ENCODE measurements at places on chromosomes 4 and X. TPM values are rescaled to one million over a fixed set of nuclear protein-coding genes. Genes with fewer than 3 reads are reported as not detected.

PRDM8 gene
- total RNA-seq, result 1.7 TPM

TRO gene
- total RNA-seq, result 2.7 TPM

HAUS7 gene
- 23.0 TPM for total RNA-seq

TLR2 gene
- 94.0 TPM for total RNA-seq

GRCh38 chrX:38657562-38657961, 96.2 kb downstream of the TSPAN7 start:
- H3K4me1 ChIP-seq, result no peaks in the 10 kb centered on the region
- H3K27ac ChIP-seq, result no peak overlapping the region
- no peaks in the 10 kb centered on the region for H3K27me3 ChIP-seq
- H3K4me3 ChIP-seq, result no peak overlapping the region
- no peaks in the 10 kb centered on the region for H3K36me3 ChIP-seq
- no peak for DNase-seq

DNA sequence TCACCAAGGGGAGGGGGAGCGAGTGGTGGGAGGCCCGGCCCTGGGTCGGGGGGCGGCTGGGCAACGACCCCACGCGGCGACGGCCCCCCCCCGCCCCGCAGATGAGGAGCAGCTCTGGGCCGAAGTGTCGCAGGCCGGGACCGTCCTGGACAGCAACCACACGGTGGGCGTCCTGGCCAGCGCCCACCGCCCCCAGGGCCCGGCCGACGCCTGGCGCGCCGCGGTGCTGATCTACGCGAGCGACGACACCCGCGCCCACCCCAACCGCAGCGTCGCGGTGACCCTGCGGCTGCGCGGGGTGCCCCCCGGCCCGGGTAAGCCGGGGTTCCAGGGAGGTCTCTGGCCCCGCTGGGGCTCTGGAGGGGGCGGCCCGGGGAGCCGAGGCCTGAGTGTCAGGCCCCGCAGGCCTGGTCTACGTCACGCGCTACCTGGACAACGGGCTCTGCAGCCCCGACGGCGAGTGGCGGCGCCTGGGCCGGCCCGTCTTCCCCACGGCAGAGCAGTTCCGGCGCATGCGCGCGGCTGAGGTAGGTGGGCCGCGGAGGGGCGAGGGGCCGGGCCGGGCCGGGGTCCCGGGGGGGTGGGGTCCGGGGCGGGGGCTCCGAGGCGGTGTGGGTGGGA, 8.7 kb upstream of the FGFRL1 start:
- H3K4me3 ChIP-seq, result no peak overlapping the region
- H3K27me3 ChIP-seq, result peaks cover 78% of the 10 kb centered on the region
- no peak overlapping the region for H3K27ac ChIP-seq
- peaks cover 16% of the 10 kb centered on the region for H3K4me1 ChIP-seq
- no peak for DNase-seq

DNA sequence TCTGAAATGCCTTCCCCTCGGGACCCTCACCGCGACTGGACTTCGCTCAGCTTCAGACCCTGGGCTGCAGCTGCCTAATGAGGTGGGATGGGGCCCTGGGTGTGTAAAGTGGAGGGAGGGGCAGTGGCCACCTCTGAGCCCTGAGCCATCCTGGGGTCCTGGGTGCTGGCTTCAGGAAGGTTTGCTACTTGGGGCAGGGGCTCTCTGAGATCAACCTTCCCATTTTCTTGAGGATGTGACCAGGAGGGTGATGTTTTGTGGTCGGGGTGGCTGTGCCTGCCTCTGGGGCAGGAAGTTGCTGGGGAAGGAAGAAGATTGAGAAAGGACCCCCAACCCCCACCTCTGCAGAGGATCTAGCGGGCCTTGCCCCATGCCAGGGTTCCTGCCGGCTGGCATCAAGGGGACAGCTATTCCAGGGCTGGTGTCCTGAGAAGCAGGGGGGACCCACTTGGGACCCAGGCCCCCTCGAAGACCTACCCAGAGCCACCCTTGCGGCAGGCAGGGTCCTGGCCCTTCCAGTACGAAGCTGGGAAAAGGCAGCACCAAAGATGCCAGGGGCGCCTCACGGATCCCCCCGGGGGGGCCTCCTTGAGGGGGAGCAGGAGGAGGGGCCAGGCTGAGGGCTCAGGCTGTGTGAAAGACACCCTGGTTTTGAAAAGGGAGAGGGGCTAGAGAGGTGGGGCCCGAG, 6.5 kb downstream of the SH3BP2 start:
- peak overlapping the region; percentile 43 for H3K4me3 ChIP-seq
- H3K27ac ChIP-seq, result peak overlapping the region; percentile 87
- DNase-seq, result peak; percentile 67
- H3K36me3 ChIP-seq, result no peaks in the 10 kb centered on the region

- H3K27me3 ChIP-seq, result no peaks in the 10 kb centered on the region
- H3K4me1 ChIP-seq, result no peaks in the 10 kb centered on the region
- H3K36me3 ChIP-seq, result no peaks in the 10 kb centered on the region
- DNase-seq, result no peak
- H3K4me3 ChIP-seq, result no peak overlapping the region
These were observed 37.6 kb downstream of the GLUD2 start for GRCh38 chrX:121084903-121085611.

GRCh38 chrX:12974305-12974795, 560 bp upstream of the TMSB4X start:
- H3K36me3 ChIP-seq, result peaks cover 5% of the 10 kb centered on the region
- no peaks in the 10 kb centered on the region for H3K27me3 ChIP-seq
- H3K4me1 ChIP-seq, result peaks cover 6% of the 10 kb centered on the region
- peak; percentile 80 for DNase-seq
- H3K27ac ChIP-seq, result peak overlapping the region; percentile 97
- peak overlapping the region; percentile 70 for H3K4me3 ChIP-seq

DNA sequence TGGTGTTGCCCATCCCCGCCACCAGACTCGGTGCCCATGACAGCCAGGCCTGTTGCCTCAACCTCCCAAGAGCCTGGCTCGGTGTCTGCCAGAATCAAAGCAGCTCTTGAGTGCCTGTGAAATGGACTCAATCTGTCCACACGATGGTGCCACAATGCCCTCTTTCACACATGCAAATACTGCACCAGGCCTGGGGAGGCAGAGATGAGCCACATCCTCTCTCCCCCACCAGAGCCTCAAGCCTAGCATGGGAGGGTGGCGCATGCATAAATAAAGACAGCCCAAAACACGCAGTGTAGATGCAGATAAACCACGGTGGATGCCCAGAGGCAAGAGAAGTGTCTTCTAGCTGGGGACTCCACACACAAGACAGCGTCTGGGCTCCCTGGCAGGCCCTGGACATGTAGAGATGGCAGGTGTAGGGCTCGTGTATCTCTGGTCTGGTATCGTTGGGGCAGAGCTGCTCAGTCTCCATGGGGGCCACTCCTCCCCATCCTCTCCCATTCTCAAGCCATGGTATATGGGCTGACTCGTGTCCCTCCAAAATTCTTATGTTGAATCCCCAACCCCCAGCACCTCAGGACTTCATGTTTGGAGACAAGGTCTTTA, 65.6 kb downstream of the JAKMIP1 start:
- no peaks in the 10 kb centered on the region for H3K36me3 ChIP-seq
- no peak overlapping the region for H3K4me3 ChIP-seq

- no peaks in the 10 kb centered on the region for H3K36me3 ChIP-seq
- H3K27me3 ChIP-seq, result no peaks in the 10 kb centered on the region
- no peak overlapping the region for H3K27ac ChIP-seq
- no peaks in the 10 kb centered on the region for H3K4me1 ChIP-seq
- no peak for DNase-seq
- H3K4me3 ChIP-seq, result no peak overlapping the region
These were observed 107.2 kb downstream of the AKAP4 start for GRCh38 chrX:50093625-50094024.

DNA sequence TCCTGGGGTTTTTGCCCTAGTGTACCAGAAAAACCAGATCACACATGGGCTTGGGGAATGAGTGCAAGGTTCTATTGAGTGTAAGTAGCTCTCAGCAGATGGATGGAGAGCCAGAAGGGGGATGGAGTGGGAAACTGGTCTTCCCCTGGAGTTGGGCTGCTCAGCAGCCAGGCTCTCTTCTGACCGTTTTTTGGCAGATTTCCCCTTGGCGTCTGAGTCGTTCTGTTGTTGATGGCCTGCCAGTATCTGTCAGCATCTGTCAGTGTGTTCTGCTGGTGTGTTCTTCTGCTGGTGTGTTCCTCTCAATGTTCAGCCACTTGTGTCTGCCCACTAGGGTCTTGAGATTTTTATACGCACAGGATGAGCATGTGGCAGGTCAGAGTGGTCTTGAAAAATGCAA, 633.9 kb upstream of the CPEB2 start:
- DNase-seq, result no peak
- no peaks in the 10 kb centered on the region for H3K4me1 ChIP-seq
- no peaks in the 10 kb centered on the region for H3K36me3 ChIP-seq
- H3K27me3 ChIP-seq, result no peaks in the 10 kb centered on the region
- no peak overlapping the region for H3K4me3 ChIP-seq
- H3K27ac ChIP-seq, result no peak overlapping the region

- H3K27me3 ChIP-seq, result no peaks in the 10 kb centered on the region
- no peak overlapping the region for H3K27ac ChIP-seq
- H3K36me3 ChIP-seq, result no peaks in the 10 kb centered on the region
These were observed 29.7 kb upstream of the ADH6 start for GRCh38 chr4:99248714-99249113.

DNA sequence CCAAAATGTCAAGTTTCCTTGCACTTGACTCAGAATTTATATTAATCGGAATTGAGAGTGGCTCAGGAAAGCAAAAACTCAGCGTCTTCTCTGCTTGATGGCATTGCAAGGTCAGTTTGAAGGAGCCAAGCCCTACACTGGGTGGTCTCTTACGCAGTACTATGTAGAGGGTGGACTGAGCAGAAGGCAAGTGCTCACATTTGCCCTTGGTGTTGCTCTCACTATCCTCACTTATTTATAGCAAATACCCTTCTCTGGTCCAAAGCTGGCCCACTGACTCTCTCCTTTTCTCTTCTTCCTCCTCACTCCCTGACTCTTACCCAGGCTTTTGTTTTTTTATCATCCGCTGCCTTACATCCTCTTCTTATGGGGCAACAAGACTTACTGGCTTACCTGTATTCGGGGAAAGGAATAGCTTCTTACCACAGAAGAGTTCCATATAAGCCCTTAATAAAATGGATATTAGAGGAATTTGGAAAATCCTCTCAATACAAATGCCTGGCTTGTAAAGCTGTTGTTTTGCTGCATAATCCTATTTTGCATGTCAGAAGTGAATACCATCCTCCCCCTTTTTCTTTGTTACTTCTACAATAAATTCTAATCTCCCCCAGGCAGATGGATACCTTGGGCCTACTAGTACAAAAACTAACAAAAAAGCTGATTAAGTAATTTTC, 24.8 kb upstream of the GATB start:
- H3K4me1 ChIP-seq, result no peaks in the 10 kb centered on the region
- no peak overlapping the region for H3K27ac ChIP-seq
- no peaks in the 10 kb centered on the region for H3K36me3 ChIP-seq
- H3K4me3 ChIP-seq, result no peak overlapping the region
- no peak for DNase-seq

DNA sequence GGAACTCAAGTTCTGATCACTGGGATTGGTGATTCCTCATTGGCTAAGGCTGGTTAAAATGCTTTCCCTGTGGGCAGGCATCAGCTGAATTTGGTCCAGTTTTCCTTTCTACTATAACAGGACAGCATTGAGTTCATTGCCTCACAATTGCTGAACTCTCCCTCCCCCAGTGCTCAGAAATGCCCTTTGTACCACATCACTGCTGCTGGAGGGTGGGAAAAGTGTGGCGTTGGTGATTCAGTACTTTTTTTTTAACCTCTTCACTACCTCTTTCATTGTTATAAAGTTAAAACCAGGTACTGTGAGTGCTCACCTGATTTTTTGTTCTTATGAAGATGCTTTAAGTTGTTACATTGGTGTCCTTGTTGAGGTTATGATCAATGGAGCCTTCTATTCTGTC, 69.3 kb upstream of the IL2 start:
- H3K4me3 ChIP-seq, result no peak overlapping the region
- no peaks in the 10 kb centered on the region for H3K36me3 ChIP-seq
- no peaks in the 10 kb centered on the region for H3K27me3 ChIP-seq
- H3K4me1 ChIP-seq, result no peaks in the 10 kb centered on the region
- no peak for DNase-seq
- H3K27ac ChIP-seq, result no peak overlapping the region

GRCh38 chr4:44522761-44523445, 74.3 kb upstream of the KCTD8 start:
- no peaks in the 10 kb centered on the region for H3K4me1 ChIP-seq
- no peaks in the 10 kb centered on the region for H3K27me3 ChIP-seq
- no peak for DNase-seq
- no peak overlapping the region for H3K27ac ChIP-seq
- no peak overlapping the region for H3K4me3 ChIP-seq

DNA sequence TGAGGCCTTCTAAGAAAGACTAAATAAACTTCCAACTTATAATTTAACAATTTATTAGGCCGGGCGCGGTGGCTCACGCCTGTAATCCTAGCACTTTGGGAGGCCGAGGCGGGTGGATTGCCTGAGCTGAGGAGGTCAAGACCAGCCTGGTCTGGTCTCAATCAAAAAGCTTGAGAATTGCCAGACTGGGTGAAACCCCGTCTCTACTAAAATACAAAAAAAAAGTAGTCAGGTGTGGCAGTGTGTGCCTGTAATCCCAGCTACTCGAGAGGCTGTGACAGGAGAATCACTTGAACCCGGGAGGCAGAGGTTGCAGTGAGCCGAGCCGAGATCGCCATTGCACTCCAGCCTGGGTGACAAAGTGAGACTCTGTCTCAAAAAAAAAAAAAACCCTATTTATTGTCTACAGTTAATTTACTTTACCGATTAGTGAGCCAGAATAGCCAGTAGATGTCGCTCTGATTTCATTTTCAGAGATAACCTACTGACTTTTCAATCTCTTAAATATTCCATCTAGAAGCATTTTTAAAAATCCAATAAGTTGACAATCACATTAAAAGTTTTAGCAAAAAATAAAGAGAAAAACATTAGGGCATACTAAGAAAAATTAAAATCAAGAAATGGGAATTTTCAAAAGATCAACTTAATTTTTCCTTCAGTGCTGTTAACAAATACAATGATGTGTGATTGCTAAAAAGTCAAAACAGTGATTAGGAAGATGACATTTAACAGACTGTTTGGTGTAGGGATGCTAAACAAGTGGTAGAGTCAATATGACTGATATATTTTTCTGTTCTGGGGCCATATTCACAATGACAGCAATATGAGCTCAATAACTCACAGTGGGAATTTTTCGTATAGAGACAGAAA, 4.3 kb upstream of the SHROOM3 start:
- peaks cover 4% of the 10 kb centered on the region for H3K4me1 ChIP-seq
- no peak overlapping the region for H3K27ac ChIP-seq
- no peak overlapping the region for H3K4me3 ChIP-seq
- no peak for DNase-seq
- no peaks in the 10 kb centered on the region for H3K36me3 ChIP-seq

DNA sequence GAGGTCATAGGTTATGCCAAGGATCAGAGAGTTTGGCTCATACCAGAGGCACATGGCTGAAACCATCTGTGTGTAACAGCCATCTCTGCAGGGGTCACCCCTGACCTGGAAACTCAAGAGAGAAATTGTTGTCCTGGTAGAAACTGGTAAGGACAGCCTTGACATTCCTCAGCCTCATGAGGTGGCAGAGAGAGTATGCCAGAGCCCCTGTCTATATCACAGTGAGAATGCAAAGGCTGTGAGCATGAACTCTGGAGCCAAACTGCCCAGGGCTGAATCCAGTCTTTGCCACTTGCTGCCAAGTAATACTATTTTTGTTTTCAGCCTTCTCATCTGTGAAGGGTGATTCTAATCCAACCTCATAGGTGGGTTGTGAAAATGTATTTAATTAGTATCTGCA, 37.1 kb upstream of the CCDC149 start:
- DNase-seq, result no peak
- no peak overlapping the region for H3K4me3 ChIP-seq
- no peaks in the 10 kb centered on the region for H3K4me1 ChIP-seq
- no peaks in the 10 kb centered on the region for H3K36me3 ChIP-seq
